ENCODE measurements at places on chromosomes 6 and 20. TPM values are rescaled to one million over a fixed set of nuclear protein-coding genes. Genes with fewer than 3 reads are reported as not detected.

GRCh38 chr6:46058951-46059350 is 43.3 kb upstream of the CLIC5 start:
- no peak for DNase-seq

DNA sequence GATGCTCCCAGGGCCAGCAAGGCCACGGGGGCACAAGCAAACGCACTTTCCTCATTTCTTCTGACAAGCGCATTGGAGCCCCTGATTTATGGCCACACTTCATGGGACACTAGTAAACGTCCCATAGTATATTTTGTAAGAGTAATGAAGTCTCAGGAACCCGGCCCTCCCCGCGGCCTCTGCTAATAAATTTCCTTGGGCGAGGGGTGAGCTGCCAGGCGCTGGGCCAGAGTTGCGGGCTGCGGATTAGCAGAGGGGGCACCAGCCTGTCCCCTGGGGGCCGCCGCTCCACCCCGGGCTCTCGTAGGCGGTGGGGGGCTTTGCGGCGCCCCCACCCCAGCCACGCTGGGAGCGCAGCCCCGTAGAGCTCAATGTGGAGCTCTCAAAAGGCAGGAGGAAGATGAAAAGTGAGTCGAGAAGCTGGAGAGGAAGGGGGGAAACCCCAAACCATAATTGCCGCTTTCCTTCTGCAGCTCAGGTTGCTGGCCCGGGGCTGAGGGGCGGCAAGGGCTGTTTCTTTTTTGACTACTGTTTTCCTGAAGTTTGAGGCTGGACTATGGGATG is 173.6 kb downstream of the CDC5L start:
- no peak for DNase-seq

DNA sequence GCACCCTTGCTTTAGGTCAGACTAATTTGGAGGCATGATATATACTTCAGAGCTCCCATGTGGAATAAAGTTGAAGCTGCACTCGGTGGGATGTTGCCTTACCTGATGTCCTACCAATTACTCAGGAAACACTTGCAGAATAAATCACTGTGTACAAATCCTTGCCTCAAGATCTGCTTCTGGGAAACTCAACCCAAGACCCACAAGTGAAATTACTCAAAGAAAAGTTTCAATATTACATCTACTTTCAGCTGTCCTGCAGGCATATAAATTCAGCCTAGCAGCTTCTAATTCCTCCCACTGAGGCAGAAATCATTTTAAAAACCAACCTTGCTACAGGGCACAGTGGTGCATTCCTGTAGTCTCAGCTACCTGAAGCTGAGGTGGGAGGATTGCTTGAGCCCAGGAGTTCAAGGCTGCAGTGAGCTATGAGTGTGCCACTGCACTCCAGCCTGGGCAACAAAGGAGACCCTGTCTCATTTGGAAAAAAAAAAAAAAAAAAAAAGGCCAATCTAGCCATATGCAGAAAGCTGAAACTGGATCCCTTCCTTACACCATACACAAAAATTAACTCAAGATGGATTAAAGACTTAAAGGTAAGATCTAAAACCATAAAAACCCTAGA is 20.7 kb upstream of the DCDC2 start:
- no peak for DNase-seq

DNA sequence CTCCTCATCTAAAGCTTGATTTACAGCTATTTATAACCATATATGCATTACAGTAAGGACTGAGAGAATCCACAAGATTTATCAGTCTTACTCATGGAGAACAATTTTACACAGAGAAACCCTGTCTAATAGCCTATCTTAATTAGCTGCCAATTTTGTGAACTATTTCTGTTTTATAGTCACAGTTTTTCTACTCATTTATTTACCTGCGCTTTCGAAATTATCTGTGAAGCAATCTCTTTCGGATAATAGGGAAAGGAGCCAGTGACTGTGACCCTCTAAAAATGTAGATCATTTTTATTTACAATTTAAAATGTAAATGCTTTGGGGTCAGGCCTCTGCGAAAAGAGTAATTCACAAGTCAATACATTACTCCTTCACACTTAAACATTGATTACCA is 98.1 kb downstream of the TSHZ2 start:
- DNase-seq = no peak

DNA sequence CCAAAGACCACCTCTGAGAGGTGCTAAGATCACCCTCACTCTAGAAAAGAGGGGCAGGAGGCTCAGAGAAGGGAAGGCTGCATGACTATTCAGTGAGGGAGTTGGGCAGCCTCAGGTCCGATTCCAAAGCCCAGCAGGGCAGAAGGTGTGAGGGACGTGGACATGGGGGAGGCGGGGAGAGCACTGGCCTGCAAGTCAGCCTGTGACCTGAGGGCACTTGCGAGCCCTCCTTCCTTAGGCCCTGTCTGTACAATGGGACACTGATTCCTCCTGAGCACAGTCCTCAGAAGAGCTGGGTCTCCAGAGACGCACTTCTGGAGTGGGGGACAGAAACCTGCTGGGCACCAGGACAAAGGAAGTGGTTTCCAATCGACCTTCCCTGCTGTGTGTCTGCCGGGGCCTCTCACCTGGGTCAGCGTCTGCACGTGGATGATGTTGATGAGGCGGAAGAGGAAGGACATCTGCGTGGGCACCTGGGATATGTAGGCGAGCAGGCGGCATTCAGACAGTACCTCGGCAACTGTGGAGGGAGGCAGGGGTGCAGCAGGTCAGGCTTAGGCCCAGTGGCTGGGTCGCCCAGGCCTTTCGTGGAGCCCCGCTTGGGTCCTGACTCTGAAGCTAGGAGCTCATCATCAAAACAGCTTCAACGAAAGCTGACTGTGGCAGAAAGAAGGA is 48.5 kb downstream of the MYH7B start:
- peak; percentile 11 for DNase-seq

GRCh38 chr6:93819189-93819588 is 399.8 kb upstream of the EPHA7 start:
- DNase-seq = no peak

GRCh38 chr6:70819646-70820045 is 137.2 kb downstream of the B3GAT2 start:
- no peak for DNase-seq

- DNase-seq = no peak
Measured at GRCh38 chr6:11730641-11731040, 48.0 kb downstream of the ADTRP start.

DNA sequence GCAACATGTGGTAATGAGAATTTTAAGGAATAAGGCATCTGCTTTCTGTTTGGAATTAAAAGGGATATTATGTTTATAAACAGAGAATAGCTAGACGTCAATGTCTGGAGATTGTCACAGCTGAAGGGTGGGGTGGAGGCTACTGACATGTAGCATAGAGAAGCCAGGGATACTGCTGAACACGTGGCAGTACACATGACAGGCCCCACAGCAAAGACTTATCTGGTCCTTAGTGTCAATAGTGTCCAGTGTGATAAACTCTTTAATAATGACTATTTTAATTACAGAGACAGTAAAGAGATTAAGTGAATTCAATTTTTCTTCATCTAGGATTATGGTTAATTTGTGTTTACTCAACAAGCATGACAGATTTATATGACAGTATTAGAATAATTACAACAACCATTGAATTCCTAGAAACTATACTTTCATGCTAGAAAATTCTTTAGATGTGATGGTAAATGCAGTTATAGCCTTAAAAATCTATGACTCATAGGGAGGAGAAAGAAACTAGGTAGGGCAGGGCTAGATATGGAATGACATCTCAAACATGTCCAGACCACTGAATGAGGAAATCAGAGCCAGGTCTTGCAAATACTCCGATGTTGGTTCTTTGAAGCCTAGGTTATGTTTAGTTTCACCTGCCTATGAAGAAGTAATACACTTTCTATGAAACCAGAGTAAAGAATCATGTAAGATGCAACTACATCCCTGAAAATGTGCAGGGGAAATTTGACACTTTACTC is 399.5 kb downstream of the PHF3 start:
- DNase-seq = no peak

GRCh38 chr6:133242637-133243585 is 1.8 kb downstream of the EYA4 start:
- DNase-seq = no peak

Gene PNISR
- total RNA-seq = 107 TPM

Gene AIF1
- total RNA-seq = 20.9 TPM

Gene COL20A1
- not detected for total RNA-seq

Gene NKAPL
- total RNA-seq = 1.2 TPM

Gene MATN4
- 5.6 TPM for total RNA-seq

Gene NEURL2
- 1.3 TPM for total RNA-seq

Gene PPP1R16B
- total RNA-seq = 7.6 TPM

Gene RAB44
- total RNA-seq = not detected
